ENCODE measurements at places on chromosomes 16 and 17.

GRCh38 chr16:81493755-81494433, 49.3 kb downstream of the CMIP start:
- DNase-seq, result no peak

DNA sequence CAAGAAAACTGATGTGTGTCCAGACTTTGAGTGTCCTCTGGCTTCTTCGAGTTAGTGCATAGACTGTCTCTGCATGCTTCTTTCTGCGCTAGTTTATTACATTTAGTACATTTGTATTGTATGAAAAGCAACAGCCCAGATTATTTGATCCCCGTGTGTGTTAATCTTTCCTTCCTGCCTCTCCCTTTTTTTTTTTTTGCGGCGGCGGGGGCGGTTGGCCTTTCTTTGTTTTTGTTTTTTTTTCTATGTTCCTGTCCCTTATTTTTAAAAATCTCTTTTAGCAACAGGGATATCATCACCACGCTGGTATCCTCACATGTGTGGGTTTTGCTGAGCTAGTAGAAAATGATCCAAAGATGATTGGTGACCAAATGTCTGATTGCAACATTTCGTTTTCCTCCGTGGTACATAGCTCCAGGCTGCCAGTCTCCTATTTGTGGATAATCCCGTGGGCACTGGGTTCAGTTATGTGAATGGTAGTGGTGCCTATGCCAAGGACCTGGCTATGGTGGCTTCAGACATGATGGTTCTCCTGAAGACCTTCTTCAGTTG, 9.4 kb downstream of the SCPEP1 start:
- DNase-seq, result no peak

GRCh38 chr16:48914070-48914469, 304.1 kb upstream of the N4BP1 start:
- no peak for DNase-seq

- peak; percentile 3 for DNase-seq
Observed at GRCh38 chr16:72434159-72434558, 262.2 kb upstream of the PMFBP1 start.

GRCh38 chr17:74616696-74617095, 6.8 kb downstream of the CD300E start:
- no peak for DNase-seq

- no peak for DNase-seq
Observed at GRCh38 chr17:14361470-14361869, 60.6 kb downstream of the HS3ST3B1 start.

DNA sequence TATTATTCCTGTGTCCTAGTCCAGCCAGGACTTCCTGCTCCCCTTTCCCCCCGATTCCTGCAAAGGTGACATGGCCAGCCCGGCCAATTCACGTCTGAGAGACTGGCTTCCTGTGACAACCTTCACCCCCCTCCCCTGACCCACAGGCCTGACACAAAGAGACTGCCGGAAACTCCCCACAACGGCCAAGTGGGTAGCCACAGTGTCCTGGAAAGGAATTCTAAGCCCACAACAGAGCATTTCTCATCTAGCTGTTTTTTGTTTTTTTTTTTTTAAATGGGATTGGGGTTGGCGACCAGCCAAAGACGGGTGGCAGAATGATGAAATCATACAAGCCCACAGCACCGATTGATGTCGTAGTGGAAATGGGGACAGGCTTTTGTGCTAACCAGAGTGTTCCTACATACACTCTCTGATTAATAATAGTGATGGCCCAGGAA, 2.8 kb upstream of the XAF1 start:
- no peak for DNase-seq

DNA sequence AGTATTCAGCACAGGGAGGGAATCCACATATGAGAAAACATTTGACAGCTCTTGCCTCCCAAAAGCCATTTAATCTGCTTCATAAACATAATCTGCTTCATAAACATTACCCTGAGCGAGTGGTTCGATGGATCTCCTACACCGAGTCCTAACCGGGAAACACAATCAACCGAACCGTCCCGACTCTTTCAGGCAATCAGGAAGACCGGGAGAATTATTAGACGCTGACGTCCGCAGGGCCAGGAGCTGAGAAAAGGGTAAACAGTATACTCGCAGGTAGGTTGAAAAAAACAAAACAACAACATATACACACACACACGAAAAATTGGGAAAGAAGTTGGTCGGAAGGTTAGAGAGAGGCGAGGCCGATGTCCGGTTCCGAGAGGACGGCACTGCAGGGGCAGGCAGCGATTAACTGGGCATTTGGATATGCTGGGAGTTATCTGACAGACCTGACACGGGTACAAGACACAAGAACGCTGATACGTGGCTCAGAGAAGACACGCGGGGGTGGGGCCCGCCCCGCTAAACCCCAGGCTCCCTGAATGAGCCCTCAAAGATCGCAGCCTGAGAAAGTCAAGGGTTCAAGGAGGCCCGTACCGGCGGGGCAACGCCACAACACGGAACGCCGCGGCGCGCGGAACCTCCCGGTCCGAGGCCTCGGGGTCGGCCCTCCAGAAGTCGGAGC, 585 bp downstream of the AP1G1 start:
- DNase-seq, result no peak

- DNase-seq, result peak; percentile 74
Observed at GRCh38 chr17:6831661-6832263, at the start of gene TEKT1. TEKT1 (minus strand) TSS chr17:6831729; CDS start chr17:6830376, 1,353 bp downstream.

GRCh38 chr17:44546671-44547606, 10.3 kb upstream of the FZD2 start:
- DNase-seq, result no peak

DNA sequence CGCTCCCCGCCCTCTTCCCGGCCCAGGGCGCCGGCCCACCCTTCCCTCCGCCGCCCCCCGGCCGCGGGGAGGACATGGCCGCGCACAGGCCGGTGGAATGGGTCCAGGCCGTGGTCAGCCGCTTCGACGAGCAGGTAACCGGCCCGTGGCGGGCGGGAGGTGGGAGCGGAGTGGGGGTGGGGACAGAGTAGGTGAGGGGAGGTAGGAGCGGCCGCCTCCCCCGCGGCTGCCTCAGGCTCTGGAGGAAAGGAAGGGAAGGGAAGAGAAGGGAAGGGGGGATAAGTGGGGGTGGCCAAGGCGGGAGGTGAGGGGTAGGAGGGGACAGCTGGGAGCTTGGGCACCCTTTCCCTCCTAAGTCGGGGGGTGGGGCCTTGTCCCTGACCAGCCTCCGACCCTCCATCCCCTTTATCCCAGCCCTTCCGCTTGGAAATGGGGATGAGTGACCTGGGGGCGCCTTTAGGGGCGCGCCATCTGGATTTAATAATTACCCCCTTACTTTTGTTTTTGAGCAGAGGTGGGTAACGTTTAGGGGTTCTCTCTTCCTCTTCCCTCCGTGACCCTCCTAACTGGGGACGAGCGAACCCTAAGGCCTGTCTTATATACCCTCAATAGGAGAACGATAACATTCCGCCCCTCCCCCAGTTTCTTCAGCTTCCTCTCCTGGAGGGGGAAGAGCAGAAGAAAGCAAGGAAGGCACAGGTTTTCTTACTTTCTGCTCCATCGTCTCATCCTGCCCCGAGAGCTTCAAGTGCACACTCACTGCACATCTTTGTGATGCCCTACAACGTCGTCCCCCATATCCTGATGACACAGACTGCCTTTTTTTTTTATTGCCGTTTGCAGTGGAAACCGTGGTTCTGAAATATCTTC, 694 bp downstream of the NF1 start:
- peak; percentile 39 for DNase-seq

GRCh38 chr17:27453471-27453870, 2.8 kb upstream of the KSR1 start:
- no peak for DNase-seq

- no peak for DNase-seq
Observed at GRCh38 chr17:27635275-27635823, 4.4 kb downstream of the LGALS9 start.

DNA sequence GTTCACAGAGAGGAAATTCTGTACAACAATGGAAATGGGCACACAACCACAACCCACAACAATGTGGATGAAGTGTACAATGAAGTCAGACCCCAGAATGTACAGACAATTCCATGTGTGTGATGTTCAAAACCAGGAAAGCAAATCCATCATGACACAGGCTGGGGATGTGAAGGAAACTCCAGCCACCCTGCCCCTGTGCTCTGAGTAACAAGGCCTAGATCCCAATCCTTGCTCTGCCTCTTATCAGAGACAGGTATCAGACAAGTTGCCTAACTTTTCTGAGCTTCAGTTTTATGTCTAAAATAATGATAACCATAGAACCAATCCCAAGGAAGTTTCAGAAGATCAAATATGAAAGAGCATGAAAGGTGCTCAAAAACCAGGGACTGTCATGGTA, 1.8 kb upstream of the C16orf95 start:
- no peak for DNase-seq

GRCh38 chr16:86296256-86296655, 214.1 kb upstream of the FOXF1 start:
- no peak for DNase-seq

- no peak for DNase-seq
Observed at GRCh38 chr17:880443-881269, 98.5 kb downstream of the MRM3 start.

GRCh38 chr16:48118841-48119240, 37.0 kb downstream of the ABCC12 start:
- DNase-seq, result no peak

DNA sequence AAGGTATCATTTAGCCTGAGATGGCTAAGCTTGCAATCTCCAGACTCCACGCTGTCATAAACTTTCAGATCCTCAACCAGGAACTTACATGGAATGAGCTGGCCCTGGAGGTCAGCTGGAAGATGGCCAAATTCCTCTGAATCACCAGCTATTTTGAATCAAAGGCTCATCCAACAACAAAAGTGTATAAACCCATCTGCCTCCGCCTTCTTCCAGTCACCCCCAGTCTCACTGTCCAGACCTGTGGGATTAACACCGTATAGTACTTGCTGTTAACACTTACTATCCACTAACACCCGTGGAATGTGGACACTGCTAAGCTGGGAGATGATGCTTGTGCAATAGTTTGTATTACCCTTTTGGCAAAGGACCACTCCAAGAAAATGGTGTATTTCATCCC, 1.9 kb upstream of the LCMT1 start:
- DNase-seq, result no peak

DNA sequence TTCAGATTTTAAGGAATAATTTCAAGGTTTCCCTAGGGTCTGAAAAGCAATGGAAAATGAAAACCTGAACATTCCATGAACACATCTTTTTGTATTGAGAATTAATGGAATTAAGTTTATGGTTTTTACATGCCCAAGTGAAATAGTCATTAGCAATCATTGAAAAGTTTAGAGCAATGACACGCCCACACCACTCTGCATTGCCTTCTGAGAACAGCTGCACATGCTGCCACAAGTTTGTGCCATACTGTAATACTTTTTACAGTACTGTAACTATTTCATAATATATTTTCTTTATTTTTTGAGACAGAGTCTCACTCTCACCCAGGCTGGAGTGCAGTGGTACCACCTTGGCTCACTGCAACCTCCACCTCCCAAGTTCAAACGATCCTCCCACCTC, 345.2 kb upstream of the PMFBP1 start:
- no peak for DNase-seq

GRCh38 chr17:63082273-63082861, 116.3 kb downstream of the TANC2 start:
- no peak for DNase-seq

DNA sequence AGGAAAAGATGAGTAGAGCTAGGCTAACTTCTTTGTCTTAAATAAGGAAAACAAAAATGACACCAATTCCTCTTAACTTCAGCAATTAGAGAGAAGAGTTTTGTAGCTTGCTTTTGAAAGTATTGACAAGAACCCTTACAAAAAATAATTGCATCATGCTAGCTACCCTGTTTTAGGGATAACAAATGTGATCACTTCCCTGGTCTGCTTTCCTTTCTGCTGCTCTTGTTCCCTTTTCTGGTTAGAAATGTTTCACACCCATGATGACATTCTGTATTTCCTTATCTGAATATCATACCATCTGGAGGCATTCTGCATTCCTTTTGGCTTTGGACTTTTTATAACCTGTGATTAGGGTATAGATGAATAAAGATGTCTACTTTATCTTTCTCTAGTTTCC, 9.9 kb upstream of the SMIM36 start:
- DNase-seq, result no peak

- no peak for DNase-seq
Observed at GRCh38 chr17:53719229-53719628, 103.5 kb upstream of the KIF2B start.

DNA sequence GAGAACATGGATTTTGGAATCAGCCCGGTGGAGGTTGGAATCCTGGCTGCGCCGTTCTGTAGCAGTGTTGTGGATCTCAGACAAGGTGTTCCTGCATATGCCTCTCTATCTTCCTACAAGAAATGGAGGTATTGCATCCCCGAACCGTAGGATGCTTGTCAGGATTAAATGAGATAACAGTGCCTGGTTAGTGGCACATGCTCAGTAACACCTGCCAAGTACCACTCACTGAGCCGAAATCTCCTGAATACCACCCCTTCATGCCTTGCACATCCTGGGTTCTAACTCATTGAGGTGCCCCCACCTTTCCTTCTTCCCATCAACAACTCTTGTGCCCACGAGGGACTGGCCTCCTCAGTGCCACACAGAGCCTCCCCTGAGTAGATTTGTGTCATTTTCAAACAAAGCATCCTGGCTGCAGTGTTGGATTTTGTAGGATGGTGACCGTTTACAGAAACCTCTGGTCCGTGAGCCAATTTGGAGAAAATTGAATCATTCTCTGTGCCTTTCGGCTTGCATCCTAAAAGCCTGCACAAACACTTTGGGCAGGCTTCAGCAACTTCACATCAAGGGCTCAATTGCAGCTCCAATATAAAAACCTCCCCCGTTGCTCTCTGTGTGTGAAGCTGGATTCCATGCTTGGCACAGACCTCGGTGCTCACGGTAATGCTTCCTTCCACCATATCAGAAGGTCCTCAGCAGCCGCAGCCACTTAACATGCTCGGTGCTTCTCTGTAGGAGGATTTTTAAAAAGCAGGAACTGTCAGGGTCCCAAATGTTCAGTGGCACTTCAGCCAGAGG, 84.2 kb downstream of the WWOX start:
- no peak for DNase-seq

DNA sequence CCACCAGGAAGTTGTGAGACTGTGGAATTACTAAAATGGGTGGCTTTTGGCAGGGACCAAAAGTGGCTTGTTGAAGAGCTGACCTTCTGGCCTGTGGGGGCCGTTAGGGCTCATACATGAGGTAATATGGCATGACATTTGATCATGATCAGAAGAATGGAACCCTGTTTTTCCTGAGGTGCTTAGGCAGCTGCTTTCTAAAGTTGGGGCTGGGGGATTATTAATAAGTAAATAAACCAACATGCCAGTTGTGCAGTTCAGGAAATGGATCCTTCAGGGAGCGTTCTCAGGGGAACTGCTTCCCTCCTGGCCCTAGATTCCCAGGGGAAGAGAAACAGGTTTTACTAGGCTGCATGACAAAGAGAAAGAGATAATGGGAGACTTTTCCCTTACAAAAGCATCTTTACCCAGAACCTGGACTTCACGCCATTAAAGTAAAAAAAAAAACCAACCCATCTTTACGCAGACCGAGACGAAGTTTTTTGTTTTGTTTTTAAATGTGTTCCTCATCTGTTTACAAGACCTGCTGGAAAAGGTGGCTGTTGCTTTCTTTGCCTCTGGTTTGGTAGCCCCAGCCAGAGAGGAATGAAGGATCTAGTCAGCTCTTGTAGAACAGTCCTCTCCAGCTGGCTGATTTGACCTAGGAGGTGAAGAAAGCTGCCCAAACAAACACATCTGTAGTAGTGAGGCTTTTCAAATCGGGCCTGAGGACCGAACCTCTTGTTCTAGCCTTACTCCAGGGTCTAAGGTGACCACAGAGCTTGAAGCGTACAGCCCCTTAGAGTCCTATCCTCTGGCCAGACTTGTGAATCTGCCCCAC, 22.7 kb downstream of the YPEL2 start:
- no peak for DNase-seq

All from NT2/D1 (cell line).